ENCODE measurements at places on chromosomes 6 and 20. TPM values are rescaled to one million over a fixed set of nuclear protein-coding genes. Genes with fewer than 3 reads are reported as not detected.
A peak's percentile ranks its signal among the peaks of the same experiment; 100 is the strongest.

TMEM217 gene
- 0.36 TPM for total RNA-seq

TNNC2 gene
- not detected for total RNA-seq

TAP2 gene
- total RNA-seq = 87.2 TPM

APOBEC2 gene
- total RNA-seq = not detected

- no peak for DNase-seq
These were observed 65.2 kb downstream of the EDN1 start for GRCh38 chr6:12355354-12355753.

GRCh38 chr6:169252505-169253189 lies 999 bp downstream of the THBS2 start:
- DNase-seq = peak; percentile 51

DNA sequence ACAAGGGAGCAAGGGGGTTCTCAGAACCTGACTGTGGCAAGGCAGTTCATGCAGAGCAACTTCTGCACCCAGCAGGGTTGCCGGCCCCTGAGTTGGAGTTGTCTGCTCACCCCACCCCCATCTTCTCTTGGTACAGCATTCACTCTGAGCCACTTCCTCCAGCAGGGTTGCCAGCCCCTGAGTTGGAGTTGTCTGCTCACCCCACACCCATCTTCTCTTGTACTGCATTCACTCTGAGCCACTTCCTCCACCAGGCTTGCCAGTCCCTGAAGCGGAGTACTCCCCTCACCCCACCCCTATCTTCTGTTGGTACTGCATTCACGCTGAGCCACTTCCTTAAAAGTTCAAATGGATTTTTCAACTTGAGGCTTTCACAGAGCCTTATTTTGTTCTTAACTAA lies 79.7 kb upstream of the SYNDIG1 start:
- DNase-seq = no peak

DNA sequence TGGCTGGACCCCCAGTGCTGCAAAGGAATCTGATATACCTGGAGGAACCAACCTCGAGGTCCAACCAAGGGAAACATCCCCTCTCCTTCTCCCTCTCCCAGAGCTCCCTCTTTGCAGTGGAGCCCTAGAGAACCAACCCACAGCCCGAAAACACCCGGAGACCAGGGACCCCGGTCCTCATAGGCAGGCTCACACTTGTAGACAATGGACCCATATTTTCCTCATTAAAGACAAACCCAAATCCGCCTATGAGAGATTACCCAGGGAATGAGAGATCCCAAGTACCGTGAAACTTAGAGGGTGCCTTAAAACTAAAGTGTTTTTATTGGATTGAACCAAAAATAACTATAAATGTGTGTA lies 9.6 kb upstream of the FOXF2 start:
- DNase-seq = no peak

GRCh38 chr6:132052096-132052495 lies 100.9 kb upstream of the CCN2 start:
- no peak for DNase-seq

- DNase-seq = no peak
These were observed 510.8 kb upstream of the POU3F2 start for GRCh38 chr6:98323605-98324004.

- DNase-seq = no peak
These were observed 183.8 kb upstream of the TCF21 start for GRCh38 chr6:133705066-133705465.

DNA sequence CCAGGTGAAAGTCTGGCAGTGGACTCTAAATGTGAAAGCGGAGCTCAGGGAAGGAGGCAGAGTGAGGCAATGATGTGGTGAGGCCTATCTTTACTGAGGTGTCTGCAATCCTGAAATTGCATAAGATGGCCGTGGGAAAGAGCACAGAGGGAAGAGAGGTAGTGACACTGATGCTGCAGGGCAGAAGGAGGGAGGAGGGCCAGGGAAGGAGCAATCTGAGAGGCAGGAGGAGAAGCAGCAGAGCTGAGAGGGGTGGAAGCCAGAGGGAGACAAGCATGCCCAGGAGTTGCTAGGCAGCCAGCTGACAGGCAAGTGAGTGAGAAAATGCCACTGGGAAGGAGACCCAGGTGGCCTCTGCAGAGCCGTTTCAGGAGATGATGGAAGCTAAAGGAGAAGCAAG lies 97.4 kb upstream of the CNR1 start:
- DNase-seq = no peak

GRCh38 chr6:4282926-4283325 lies 147.6 kb upstream of the ECI2 start:
- no peak for DNase-seq

- no peak for DNase-seq
These were observed 586 bp upstream of the HMGA1 start for GRCh38 chr6:34236131-34236442.

DNA sequence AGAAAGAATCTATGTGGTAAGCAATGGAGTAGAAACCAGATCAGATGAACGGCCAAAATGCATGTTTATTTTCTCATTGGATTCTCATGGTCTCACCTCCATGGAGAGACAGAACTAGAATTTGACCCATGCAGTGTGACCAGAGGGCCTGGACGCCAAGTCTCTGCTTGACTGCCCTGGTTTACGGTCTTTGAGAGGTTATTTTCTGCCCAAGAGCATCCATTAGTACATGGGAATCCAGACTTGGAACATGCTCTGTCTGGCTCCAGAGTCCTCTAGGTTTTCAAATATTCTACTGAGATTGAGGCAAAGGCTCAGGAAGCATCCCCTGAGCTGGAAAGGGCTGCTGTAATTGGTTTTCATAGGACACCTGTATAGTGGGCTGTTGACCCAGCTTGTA lies 45.5 kb upstream of the UST start:
- no peak for DNase-seq

DNA sequence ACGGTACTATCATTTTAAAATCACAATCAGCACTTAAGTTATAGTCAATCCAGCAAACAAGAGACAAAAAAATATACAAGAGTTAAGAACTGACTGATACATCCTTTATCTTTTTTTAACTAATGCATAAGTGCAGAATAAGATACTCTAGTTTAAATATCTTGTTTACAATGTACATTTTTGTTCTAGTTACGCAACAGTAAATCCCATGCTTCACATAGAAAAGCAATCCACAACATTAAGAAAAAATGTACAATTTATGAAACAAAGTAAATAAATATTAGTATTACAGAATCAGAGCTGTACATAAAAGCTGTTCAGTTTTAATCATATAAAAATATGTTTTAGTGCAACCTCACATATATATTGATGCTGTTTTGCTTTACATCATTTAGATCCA lies 192.6 kb downstream of the HIVEP2 start:
- DNase-seq = no peak

GRCh38 chr6:170471491-170471890 lies 81.6 kb downstream of the PSMB1 start:
- no peak for DNase-seq

GRCh38 chr6:90584636-90585255 lies 2.1 kb downstream of the MAP3K7 start:
- DNase-seq = no peak

All from MG63 (cell line).